Activated CD4-positive, alpha-beta T cell treated with anti-CD3 and anti-CD28 coated beads for 36 hours (primary cell): ENCODE measurements at places on chromosomes 3 and 15.

DNA sequence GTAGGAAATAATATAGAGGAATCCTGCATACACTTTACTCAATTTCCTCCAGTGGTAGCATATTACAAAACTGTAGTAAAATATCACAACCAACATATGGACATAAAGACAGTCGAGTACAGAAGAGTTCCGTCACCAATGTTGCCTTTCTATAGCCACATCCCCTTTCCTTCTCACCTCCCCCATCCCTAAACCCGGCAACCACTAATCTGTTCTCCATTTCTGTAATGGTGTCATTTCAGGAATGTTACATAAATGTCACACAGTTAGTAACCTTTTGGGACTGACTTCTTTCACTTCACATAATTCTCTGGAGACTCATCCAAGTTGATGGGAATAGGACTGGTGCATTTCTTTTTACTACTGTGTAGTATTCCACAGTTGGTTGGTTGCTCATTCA, 41.4 kb upstream of the ATG7 start:
- DNase-seq, result no peak

- DNase-seq, result no peak
These were observed 38.2 kb downstream of the VPS8 start for GRCh38 chr3:184850201-184850600.

DNA sequence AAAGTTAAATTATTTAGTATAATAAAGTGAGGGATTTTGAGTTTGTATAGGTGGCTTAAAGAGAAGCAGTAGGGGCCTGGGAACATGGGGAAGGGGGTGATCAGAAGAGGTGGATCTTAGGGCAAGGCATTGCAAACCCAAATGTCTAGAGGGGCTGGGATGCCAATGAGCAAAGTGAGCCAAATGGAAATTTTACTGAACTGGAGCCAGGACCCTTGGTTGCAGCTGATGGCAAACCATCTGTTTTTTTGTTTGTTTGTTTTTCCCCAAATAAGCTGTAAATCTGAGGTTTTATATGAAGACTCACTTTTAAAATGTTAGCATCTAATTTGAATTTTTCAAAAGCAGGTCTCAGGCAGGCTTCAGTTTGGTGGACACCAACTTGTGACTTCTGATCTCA, 14.8 kb upstream of the PARP14 start:
- DNase-seq, result no peak

GRCh38 chr3:38782148-38782547, 33.9 kb downstream of the SCN10A start:
- no peak for DNase-seq

DNA sequence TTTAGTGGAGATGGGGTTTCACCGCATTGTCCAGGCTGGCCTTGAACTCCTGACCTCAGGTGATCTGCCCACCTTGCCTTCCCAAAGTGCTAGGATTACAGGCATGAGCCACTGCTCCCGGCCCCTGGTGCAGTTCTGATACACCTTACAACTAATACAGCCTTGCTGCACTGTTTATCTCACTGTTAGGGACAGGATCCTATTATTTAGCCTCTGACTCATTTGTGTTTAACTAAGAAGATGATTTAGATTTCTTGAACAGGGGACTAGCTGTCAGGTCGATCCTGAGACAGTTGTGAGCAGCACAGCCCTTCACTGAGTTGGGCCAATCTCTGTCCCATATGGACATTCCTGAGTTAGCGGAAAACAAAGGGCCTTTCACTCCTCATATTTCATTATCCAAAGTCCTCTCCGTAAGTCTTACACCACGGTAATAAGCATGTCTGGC, 19.2 kb downstream of the GYG1 start:
- DNase-seq, result no peak

DNA sequence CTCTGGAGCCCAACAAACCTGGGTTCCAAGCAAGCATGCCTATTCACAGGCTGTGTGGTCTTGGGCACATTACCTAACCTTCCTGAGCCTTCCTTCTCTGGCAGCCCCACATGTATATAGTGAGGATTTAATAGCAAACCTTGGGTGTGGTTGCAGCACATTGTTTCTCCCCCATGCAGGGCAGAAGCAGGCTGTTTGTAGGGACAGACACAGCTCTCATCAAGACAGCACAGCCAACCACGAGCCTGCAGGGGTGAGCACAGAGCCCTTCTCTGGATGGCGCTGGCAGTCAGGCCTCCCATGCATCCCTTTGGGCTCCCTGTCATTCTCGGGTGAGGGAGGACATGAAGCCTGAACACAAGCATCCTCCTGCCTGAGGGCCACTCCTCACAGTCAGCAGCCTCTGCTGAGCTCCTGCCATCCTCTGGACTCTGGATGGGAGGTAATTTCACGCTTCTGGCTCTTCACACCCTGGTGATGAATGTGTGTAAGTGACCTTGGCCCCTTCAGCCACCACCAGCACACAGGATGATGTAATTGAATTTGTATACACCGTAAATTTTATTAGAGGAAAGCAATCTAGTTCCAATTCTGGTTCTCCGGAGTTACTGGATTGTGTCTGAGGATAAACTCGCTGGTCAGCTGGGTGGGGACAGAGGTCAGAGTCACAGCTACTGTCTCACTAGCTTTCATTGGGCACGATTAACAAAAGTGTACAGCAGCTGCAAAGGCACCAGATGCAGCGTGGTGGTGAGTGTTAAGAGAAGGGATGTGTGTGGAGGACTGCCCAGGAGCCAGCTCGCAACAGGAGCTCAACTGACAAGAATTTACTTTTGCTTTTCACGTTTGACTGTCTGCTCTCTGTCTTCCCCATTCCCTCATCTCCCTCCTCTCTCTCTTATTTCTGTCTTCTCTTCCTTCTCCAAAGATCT, 118.1 kb downstream of the CLSTN2 start:
- DNase-seq, result no peak

- peak; percentile 7 for DNase-seq
These were observed 32.2 kb upstream of the LYZL4 start for GRCh38 chr3:42442640-42443039.

GRCh38 chr3:40178012-40178594, 131.4 kb upstream of the EIF1B start:
- DNase-seq, result no peak

DNA sequence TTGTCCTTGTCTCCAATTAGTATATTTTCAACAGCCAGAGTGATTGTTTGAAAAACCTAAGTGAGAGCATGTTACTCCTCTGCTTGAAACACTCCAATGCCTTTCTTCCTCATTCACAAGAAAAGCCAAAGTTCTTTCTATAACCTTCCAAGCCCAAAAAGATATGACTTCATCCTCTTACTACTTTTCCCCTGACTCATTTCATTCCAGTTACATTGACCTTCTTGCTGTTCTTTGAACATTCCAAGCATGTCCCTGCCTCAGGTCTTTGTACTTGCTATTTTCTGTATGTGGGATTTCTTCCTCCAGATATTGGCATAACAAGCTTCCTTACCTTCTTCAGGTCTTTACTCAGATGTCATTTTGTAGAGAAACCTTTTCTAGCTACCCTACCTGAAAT, 28.3 kb downstream of the EHHADH start:
- no peak for DNase-seq

DNA sequence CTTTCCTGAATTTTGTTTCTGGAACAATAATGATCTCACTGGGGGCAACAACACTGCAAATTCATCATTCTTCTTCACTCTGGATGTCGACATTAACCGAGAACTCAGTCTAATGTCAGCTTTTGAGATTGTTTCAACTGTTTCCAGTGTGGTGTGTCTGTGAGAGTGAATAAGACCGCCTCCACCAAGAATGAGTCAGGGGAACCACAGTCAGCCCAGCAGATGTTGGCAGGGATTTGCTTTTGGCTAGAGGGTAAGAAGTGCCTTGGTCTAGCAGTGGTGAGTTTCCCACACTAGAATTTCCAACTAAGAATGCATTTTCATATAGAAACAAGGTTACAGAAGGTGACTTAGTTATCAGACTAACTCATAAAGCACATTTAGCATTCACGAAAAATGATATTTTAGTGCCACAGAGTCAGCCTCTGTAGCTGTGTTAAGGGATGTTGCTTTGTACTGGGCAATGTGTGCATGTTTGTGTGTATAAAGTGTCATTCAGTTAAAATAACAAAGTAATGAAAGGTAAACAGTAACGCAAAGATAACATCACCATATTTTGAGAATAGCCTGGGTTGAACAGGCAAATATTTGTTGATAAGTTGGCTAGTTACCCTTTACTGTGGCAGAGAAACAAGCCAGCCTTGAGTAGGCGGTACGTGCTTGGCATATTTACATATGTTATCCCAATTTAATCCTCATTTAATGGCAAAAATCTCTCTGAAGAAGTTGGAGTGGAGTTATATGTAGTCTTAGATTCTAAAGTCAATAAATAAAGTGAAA, 33.8 kb downstream of the DRD3 start:
- DNase-seq, result peak; percentile 67

DNA sequence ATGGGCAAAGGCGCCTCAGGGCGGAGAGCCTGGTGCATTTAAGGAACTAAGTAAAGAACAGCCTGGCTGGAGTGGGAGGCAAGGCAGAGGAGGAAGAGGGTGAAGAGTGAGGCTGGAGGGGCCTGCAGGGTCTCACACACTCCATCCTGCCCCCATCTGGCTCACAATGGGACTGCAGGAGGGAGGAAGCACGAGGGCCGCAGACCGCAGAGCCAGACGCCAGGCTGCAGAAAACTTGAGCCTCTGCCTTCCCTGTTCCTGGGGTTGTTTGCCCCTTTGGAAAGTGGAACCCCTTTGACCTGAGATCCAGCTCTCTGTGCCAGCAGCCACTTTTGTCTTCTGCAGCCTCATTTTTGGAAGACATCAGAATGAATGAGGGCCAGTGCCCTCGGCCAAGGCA, 138.0 kb downstream of the SRGAP3 start:
- DNase-seq, result peak; percentile 22

- no peak for DNase-seq
These were observed 15.5 kb downstream of the GREM1 start for GRCh38 chr15:32733281-32733680.

DNA sequence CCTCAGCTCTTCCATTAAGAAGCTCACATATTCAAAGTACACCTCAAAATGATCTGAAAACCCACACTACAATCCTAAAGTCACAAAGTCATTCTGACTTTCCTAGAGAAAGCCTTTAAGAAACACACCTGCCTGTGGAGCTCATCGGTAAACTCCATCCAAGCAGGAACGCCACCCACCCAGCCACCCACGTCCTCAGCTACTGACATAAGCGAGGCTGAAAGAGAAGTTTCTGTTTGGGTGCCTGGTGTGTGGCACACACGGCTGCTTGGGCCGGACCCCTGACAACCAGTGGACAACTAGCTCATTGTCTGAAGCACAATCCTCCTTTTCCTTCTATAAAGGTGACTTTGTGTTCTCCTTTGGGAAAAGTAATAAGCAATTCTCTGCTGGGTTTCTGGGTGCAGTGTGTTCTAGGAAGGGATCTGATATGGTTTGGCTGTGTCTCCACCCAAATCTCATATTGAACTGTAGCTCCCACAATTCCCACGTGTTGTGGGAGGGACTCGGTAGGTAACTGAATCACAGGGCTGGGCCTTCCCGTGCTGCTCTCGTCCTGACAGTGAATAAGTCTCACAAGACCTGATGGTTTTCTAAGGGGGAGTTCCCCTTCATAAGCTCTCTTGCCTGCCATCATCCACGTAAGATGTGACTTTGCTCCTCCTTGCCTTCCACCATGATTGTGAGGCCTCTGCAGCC, 26.1 kb downstream of the FAM174B start:
- peak; percentile 63 for DNase-seq

GRCh38 chr15:51702710-51703109, 21.4 kb downstream of the SCG3 start:
- DNase-seq, result no peak

- peak; percentile 55 for DNase-seq
These were observed 12.4 kb downstream of the NTRK3 start for GRCh38 chr15:88243895-88244787.

DNA sequence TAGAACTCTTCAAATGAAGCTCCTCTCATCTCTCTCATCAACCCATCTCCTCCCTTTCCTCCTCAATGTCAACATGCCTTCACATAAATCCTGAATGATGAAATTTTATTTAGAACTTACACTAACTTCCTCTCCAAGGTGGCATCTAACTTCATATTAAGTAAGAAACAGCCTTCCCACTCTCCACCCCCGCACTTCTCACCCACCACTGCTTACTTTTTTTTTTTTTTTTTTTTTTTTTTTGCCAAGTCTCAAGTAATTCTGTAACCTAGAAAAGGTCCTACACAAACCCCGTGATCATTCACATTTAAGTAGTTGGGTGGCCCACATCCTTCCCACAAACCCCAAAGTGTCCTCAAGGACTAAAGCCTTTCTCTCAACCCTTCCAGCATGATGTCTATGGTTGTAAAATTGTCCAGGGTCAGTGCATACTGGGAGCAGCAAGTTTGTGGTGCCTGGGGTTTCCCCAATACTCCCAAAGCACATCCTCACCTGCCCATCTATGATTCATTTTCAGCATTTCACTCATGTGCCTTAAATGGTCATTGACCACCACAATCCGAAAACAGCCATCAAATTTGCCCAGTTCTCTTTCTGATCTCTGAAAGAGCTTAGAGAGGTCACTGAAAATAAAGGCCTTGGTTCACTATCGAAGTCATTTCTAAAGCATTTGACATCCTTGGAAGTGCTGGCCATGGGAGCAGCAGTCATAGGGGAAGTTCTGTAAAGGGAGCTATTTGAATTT, 47.2 kb downstream of the CD86 start:
- DNase-seq, result peak; percentile 61

DNA sequence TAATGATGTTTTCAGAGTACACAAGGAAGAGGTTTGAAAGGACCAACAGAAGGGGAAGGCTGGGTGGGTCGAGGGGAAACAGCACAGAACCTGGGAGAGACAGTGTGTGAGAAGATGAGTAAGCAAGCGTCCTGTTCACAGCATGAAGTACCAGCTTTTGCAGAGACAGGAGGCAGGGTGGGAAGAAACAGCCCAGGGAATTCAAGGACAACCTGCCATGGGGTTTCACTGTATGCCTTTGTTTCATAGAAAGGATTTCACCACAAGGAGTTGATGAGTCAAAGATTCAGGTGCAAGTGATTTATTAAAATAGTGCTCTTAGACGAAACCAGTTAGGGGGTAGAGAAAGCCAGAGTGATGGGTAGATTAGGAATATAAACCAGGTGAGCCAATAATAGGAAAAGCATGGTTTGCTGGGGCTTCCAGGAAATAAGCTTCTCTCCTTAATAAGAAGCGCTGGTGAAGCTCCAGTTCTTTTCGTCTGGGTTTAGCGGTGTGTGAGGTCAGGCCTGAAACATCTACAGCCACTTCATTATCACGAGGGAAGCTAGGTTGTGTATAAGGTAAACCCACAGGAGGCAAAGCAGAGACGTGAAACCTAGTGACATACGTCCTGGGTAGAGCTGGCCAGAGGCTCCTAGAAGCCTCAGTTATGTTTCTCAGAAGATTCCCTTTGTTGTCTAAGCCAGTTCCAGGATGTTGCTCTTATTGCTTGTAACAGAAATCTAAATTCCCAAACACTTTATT, 3.9 kb downstream of the HHLA2 start:
- DNase-seq, result no peak

DNA sequence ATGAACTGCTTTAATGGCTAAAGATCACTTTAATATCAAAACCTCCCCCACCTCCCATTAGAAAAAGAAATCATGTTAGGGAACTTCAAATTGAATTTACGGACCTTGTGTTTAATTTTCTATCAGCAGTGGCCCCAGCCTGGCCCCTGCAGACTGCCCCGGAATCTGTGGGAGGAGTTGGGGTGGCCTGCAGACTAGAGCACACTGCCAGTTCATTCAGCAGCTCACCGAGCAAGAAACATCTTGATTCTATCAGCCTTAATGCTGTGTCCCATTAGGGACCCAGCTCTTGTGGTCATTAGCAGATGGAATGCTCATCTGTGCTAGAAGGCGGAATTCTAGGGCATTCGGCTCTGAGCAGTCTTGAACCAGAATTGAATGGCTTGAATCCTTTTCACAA, 54.2 kb downstream of the FLNB start:
- no peak for DNase-seq

- DNase-seq, result no peak
These were observed 681 bp upstream of the IL5RA start for GRCh38 chr3:3110749-3111361.

GRCh38 chr3:32502946-32503286, 264 bp upstream of the CMTM6 start:
- DNase-seq, result no peak
